ENCODE measurements at places on chromosomes 1 and 21.

DNA sequence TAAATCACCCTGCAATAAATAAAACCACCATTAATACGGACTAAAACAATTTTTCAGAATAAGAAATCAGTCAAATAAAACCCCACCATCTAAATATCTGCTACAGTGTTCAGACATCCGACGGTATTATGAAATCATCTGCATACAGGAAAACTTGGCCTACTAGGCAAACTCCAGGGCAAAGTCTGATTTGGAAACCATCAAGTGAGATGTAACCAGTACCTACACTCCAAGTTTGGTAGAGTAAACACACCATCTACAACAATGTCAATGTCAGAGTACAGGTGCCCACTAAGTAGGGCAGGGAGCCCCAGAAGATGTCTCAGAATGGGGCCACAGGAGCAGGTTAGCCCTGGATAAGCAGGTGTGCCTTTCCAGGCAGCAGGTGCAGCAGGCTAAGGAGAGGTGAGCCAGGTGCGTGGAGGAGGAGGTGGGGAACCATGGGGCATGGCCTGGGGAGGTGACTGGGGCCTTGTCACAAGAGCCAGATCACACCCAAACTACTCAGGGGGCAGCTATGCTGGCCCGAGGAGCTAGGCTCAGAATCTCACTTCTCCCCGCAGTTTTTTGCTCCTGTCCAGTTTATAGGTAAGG is 59.6 kb downstream of the CAPZB start:
- DNase-seq: no peak

DNA sequence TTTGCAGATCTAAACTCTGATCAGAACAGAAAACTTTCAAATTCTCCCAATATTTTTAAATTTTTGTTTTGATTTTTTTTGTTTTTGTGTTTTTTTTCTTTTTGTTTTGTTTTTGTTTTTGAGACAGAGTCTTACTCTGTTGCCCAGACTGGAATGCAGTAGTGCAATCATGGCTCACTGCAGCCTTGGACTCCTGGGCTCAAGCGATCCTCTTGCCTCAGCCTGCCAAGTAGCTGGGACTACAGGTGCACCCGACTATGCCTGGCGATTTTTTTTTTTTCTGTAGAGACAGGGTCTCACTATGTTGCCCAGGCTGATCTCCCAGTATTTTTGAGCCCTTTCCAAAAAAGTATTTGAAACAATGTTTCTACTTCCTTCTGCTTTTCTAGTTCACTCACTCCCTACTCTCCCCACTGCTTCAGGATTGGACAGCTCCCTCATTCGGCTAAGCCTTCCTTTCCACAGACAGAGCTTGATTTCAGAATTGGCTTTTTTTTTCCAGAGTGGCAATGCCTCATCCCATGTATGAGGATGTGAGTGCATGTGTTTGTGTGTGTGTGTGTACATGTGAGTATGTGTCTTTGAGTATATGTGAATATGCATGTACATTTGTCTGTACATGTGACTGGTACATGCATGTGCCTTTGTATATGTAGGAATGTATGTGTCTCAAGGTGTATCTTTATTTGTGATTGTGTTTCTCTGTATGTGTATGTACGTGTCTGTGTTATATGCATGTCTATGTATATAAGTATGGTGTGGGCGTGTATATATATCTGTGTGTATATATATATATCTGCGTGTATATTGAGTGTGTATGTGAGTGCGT is 11.9 kb downstream of the LHX4 start:
- DNase-seq: no peak

GRCh38 chr1:208551024-208551423 is 306.8 kb upstream of the PLXNA2 start:
- no peak for DNase-seq

DNA sequence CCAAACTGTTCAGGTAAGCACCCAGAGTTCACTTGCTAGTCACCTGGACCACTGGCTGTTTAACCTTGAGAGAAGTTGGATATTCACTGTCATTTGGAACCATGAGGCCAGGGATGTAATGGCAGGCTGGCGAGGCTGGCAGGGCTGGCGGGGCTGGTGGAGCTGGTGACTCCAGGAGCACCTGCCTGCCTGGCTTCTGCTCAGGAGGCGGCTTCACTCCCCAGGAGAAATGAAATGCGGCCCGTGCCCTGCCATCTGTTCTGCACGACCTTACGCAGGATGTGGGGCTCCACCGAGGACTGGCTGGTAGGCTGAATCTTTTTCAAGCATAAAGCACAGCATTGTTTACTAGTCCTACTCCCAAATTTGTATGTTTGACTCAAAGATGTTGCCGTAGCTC is 22.7 kb upstream of the MX1 start:
- DNase-seq: no peak

GRCh38 chr1:31570228-31570627 is 6.1 kb upstream of the TINAGL1 start:
- DNase-seq: no peak

Data from EL (cell line).